ENCODE measurements at places on chromosomes 3 and 15. TPM values are rescaled to one million over a fixed set of nuclear protein-coding genes. Genes with fewer than 3 reads are reported as not detected.

CD96 gene
- 3.0 TPM for total RNA-seq

GRCh38 chr3:127674101-127674721 is 1.5 kb downstream of the ABTB1 start:
- no peak for DNase-seq

- DNase-seq = peak; percentile 5
Observed at GRCh38 chr3:99783011-99783573, 34.6 kb upstream of the CMSS1 start.

- no peak for DNase-seq
Observed at GRCh38 chr3:27877061-27878013, 155.2 kb upstream of the EOMES start.

- no peak for DNase-seq
Observed at GRCh38 chr15:79798311-79798710, 98.5 kb downstream of the MTHFS start.

- no peak for DNase-seq
Observed at GRCh38 chr3:159186581-159186980, 384.7 kb downstream of the MFSD1 start.

GPR15 gene
- total RNA-seq = 1.2 TPM

DNA sequence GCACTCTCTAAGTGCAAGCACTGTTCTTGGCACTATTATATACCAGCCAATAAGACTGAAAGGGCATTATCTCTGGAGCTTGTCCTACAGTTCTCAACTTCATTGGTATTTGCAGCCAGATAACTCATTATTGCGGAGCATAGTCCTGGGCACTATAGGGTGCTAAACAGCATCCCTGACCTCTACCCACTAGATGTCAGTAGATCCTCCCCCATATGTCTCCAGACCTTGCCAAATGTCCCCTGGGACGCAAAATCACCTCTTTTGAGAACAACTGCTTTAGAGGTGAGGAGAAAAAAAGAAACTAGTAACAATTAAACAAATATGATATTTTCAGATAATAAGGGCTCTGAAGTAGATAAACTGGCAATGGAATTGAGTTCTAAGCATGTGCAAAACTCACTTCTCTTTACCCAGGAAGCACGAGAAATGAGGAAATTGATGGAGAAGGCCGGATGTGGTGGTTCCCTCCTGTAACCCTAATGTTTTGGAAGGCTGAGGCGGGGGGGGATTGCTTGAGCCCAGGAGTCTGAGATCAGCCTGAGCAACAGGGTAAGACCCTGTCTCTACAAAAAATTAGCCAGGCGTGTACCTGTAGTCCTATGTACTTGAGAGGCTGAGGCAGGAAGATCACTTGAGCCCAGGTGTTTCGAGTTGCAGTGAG is 61.4 kb downstream of the FRMD4B start:
- no peak for DNase-seq

DNA sequence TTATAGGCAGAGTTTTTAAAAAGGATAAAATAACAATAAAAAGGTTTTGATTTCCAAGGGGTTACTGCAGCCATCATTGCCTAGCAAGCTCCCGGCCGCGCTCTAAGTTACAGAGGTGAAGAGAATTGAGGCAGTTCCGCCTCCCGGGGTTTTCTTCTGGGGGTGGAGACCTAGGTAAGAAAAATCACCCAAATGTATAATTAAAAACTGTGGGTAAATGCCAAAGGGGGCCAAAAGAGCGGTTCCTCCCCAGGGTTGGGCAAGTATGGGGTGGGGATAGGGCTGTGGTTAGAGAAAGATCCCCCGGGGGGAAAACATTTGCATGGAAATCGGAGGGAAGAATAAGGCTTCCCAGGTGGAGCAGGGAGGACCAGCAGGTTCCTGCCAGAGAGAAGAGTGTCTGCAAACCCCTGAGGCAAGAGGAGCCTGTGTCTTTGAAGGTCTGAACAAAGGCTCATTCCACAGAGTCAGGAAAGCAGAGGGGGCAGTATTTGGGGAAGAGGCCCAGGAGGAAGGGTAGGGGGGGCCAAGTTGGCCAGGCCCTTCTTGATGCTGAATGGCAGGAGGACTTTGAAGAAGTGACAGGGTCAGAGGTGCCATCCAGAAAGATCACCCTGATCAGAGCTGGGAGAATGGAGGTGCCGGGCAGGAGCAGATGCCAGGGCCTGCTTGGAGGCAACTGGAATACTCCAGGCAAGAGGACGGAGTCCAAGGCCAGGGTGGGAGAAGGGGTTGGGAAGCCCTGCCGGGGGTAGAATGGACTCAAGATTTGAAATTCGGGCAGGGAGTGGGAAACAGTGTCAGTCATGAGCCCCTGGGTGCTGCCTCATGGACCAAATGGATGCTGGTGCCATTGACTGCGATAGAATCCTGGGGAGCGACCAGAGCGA is 152.9 kb upstream of the RGMA start:
- DNase-seq = no peak

DNA sequence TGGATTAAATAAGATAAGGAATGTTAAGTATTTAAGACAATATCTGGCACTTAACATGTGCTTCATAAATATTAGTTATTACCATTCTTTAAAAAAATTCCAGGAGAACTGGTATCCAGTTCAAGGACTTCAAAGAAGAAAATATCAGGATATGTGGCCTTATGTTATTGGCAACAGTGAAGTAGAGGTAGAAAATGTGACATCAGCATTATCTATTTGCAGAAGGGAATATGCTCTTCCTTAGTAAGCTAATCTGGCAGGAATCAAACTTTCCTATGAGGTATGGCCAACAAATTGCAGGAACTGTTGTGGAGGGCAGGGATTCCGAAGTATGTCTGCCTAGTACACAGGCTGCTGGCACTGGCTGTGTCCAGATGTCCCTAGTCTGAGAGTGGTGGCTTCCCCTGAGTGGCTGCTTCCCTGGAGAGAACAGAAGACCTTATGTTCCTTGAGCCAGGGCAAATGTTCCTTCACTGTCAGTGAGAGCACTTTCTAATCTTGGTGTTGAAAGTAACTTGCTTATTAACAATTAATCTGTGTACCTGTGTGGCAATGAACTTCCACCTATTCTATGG is 351.7 kb upstream of the THRB start:
- no peak for DNase-seq

GATA2 gene
- total RNA-seq = 37.0 TPM

DNA sequence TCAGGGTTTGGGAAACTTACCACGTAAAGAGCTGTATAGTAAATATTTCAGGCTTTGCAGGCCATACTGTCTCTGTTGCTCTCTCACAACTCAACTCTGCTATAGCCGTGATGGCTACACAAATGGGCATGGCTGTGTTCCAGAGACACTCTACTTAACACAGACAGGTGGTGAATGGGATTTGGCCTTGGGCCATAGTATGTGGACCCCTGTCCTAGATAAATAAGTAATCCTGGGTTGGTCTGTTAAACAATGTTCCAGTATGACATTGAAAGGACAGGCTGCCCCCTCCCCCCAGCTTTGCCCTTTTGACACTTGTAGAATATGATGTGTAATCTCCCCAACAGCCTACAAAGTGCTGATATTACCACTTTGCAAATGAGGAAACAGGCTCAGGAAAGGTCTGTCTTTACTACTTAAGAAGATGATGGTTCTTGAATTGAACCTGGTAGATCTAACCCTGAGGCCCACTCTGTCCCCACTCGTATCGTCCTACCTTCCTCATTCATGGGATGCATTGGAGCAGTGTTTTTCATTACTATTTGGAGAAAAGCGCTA is 38.4 kb downstream of the SLCO3A1 start:
- no peak for DNase-seq

DNA sequence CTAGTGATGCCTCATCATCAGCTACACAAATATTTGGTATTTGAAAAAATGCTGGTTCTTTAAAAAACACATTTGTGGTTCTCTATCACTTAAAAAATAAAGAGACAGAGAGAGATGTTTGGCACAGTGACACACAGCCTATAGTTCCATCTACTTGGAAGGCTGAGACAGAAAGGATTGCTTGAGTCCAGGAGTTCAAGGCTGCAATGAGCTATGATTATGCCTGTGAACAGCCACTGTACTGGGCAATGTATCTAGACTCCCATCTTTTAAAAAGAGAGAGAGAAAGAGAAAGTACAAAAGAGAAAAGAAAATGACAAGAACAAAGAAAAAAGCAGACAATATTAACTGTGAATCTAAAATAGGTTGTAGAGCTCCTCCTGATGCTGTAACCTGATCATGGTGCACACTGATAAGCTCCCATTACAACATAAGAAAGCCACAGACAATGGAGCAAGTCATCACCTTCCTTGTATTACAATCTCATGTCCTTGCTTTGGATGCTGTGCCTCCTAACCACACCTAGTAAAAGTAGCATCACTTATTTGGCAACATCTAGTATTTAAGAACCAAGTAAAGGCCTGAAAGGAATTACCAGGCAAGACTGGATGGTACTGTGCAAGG is 31.7 kb upstream of the MAP4 start:
- no peak for DNase-seq

GRCh38 chr3:64061628-64062027 is 38.3 kb upstream of the PSMD6 start:
- no peak for DNase-seq

DNA sequence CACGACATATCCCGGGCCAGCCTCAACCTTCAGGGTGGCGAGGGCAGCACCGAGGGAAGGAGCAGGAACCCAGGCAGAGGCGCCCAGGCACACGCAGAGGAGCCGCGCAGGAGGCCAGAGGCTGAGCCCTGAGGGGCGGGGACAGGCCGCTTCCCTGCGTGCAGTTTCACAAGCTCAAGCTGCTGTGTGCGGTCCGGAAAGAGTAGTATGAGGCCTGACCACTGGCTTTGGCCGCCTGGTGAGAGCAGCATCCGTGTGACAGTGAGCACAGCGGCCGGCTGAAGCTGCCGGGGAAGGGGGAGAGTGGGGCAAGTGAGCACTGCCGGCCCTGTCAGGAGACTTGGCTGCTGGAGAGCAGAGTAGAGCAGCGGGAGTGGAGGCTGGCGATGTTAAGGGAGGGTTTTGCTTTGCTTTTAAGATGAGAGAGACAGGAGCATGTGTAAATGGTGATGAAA is 8.7 kb downstream of the ZDHHC19 start:
- DNase-seq = peak; percentile 53

DNA sequence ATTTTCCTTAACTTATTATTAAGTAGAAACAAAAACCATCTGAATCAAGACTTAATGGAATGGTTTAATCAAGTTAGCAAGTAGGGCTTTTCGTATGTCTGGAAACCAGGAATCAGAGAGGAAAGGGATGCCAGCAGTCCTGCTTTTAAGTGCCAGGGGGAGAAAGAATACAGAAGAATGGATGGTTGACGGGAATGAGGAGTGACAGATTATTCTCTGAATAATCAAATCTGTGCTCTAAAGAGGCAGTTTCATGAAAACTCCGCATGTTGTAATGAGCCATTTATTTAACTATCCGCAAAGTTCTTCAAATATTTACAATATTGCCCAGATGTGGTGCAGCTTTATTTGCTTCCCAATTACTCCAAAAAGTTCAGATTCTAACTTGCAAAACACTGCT is 103.0 kb downstream of the CTNNB1 start:
- no peak for DNase-seq

DNA sequence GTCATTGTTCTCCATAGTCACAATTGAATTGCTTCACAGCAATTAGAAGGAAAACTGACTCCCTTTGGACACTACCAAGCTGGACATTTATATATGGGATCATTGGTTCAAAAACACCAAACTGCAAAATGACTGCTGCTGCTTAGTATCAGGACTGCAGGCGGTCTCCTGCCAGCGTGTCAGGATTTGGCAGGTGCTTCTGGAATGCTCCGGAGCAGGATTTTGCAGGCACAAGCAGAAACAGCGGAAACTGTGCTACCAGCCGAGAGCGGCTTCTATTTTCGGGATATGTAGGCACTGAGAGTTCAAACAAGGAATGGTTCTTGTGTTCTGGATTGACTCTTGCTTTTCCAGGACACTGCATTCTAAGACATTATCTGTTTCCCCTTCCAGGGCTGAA is 95.5 kb downstream of the SSR3 start:
- DNase-seq = no peak

- DNase-seq = no peak
Observed at GRCh38 chr3:134885877-134886621, 91.0 kb downstream of the EPHB1 start.

INO80 gene
- 50.1 TPM for total RNA-seq

- no peak for DNase-seq
Observed at GRCh38 chr3:162213196-162213595, 716.6 kb downstream of the OTOL1 start.
